ENCODE measurements at places on chromosomes 2 and 18.

DNA sequence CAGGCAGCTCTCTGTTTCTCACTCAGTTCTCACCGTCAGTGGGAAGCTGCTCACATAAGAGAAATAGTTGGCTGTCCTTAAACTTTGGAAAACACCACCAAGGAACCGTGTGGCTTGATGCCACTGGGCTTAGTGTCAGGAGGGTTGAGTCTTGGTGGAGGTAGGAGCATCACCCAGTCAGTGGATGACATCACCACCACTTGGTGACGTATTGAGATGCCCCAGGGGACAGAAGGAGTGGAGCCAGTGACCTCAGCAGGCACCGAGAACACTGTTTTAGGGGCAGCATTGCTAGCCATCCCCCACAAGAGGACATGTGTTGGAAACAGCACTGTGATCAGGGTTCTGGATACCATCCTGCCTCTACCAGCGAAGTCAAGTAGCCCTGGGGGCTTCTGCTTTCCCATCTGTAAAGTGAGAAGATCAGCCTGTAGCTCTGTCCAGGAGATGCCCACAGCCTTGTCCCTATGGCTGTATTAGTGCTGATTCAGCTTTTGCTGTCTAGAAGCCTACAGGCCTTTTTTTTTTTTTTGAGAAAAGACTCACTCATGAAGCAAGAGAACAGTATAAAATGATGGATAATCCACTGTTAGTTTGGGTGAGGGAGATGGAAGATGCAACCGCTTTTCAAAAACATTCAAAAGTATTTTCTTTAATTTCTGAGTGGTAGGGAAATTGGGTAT lies 66.2 kb downstream of the TSN start:
- DNase-seq, result no peak

- no peak for DNase-seq
Measured at GRCh38 chr18:10036479-10036878, 122.7 kb downstream of the VAPA start.

DNA sequence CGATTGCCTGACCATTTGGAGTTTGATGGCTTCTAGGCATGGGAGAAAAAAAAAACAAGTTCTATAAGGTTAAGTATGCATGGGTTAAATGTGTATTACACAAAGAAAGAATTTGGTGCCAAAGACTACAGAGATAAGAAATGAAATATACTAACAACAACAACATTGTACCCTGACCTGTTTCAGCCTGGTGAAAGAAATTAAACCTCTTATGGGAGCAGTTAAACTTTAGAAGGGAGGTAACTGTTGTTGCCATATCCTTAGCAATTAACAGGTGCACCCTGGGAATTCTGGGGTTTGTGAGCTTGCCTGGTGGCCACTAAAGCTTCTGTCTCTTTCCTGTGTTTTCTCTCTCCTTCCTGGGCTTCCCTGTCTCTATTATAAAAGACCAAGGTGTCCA lies 6.5 kb upstream of the IFIH1 start:
- no peak for DNase-seq

DNA sequence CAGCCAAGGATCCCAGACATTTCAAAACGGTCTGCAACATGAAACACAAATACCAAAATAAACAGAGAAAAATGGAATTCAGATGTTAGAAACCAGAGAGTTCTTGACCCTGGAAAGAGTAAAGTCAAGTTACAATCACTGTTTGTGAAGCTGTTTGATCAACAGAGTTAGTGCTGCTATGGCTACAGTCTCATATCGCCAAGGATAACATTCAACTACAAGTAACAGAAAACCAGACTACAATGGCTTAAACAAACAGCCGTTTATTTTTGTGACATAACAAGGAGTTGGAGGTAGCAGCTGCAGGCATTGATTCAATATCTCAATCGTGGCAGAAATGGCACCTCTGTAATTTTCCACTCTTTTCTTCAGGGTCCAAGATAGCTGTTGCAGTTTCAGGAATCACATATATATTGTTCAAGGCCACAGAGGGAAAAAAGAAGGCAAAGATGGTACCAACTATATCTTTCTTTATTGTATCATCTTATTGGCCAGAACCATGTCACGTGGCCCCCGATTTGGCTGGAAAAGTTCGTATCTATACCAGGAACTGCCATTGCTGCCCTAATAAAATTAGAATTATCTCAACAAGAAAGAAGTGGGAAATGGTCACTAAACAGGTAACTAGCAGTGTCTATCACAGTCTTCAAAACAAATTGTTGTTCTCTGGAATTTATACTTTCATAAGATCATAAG lies 17.7 kb upstream of the HNRNPLL start:
- no peak for DNase-seq

- DNase-seq, result no peak
Measured at GRCh38 chr2:179036353-179036905, 13.5 kb downstream of the CCDC141 start.

- DNase-seq, result no peak
Measured at GRCh38 chr18:9507565-9508088, 32.3 kb downstream of the RALBP1 start.

DNA sequence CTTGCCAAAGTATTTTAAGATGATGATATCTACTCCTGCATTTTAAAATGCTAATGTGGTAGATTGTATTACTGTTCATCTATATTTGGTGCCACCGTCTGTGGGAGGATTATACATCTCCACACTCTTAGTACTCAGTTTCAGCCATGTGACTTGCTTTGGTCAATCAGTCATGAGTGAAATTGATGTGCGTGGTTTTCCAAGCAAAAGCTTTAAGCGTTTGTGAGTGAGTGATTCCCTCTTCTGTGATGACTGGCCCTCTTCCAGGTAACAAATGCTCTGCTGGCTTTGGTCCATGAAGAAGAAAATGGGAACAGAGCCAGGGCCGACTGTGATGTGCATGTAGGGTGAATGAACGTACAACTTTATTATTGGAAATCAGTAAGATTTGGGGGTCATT lies 330.4 kb downstream of the LPIN1 start:
- DNase-seq, result no peak

- peak; percentile 65 for DNase-seq
Measured at GRCh38 chr2:29000481-29000880, 19.4 kb downstream of the TOGARAM2 start.

DNA sequence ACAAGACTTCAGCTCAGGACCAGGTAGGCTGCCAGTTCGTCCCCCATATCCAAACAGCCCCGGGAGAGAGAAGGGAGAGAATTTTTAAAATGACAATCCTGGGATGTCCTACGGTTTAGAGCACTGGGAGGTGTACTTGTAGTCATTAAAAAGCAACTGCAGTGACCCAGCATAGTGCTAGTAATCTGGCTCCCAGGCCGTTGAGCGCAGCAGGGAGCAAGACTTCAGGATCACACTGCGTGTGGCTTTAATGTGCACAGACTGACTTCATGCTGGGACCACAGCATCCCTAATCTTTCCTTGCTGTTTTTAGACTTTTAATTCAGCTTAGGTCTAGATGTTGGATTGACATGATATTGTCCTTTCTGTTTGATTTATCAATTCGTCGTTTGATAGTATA lies 219.3 kb upstream of the FOSL2 start:
- no peak for DNase-seq

DNA sequence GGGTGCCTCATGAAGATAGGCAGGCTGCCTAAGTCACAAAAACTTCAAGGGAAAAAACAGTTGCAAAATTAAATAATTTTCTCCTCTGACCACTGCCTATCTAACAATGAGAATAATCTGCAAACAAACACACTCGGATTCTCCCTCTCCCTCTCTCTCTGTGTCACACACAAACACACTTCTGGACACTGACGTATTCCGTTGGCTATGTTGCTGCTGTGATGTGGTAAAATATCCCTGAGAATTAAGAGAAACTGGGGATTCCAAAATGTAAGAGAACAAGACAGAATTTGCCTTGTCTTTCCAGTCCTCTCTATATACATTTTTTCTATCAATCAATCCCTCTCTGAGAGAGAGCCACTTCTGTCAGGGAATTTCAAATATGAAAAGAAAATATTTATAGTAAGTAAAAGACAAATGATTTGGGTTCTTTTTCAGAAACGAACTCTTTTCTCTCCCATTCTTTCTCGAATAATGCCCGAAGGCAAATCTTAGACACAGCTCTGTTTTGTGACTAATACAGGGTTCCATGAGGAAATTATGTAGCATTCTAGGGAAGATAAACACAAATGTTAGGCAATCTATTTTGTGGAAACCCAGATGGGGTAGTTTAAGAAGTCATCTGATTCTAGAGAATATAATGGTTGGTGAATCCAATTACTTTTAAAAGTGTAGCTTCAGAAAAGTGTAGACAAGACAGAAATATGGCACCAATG lies 310.3 kb upstream of the CYP26B1 start:
- DNase-seq, result no peak

- DNase-seq, result no peak
Measured at GRCh38 chr18:27964811-27965210, 212.1 kb downstream of the CDH2 start.

- DNase-seq, result no peak
Measured at GRCh38 chr2:10188211-10188610, 65.7 kb downstream of the RRM2 start.

GRCh38 chr2:239249776-239250175 lies 151.0 kb downstream of the HDAC4 start:
- no peak for DNase-seq

- DNase-seq, result no peak
Measured at GRCh38 chr2:187782301-187782700, 228.1 kb upstream of the TFPI start.

DNA sequence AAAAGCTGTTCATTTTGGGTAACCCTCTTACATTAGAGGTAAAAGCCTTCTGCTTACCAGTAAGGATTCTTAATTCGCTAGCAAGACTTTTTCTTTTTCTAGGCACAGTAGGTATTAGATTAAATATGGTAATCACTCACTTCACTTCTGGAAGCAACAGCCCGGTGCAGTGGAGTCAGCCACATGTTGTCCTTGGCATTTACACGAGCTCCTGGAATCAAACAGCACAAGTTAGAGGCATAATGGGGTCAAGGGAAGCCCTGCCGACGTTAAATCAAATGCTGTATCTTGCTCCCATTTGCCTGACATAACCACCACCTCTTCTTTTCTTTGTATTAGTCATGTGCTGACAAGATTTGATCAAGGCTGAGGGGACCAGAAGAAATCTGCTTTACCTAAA lies 174.1 kb downstream of the ANKRD44 start:
- DNase-seq, result no peak

DNA sequence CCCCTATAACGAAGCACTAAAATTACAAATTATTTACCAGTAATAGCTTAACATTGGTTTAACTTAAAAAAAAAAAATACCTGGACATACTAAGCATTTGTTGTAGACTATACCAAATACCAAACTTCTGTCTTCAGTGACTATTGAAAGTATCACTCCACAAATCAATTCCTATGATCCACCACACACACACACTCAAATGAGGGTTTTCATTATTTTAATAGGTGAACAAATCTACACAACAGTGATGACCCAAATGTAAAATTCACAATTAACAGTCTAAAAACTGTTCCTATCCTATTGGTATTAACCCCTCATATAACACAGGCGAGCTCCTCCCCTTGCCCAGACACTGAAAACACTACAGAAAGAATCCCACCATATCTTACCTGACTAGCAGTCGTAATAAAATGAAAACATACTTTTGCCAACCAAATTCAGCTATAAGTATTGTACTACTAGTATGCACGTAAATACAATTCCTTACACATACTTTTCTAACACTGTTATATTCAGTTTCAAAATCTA lies 2.5 kb downstream of the SP3 start:
- DNase-seq, result no peak

All from CD4-positive, alpha-beta T cell treated with Interleukin-10 for 1 hour (primary cell).